ENCODE measurements at places on chromosomes 2 and 18. TPM values are rescaled to one million over a fixed set of nuclear protein-coding genes. Genes with fewer than 3 reads are reported as not detected.

Gene CHAC2
- 1.7 TPM for total RNA-seq

Gene GPR55
- total RNA-seq: 2.7 TPM

Gene COBLL1
- 79.6 TPM for total RNA-seq

Gene TMEFF2
- not detected for total RNA-seq

Gene NXPH2
- total RNA-seq: not detected

Gene HOXD1
- total RNA-seq: 1.2 TPM

Gene SULT6B1
- total RNA-seq: not detected

Gene BCL11A
- total RNA-seq: 48.4 TPM

Gene ALPP
- total RNA-seq: not detected

Gene DCDC2C
- total RNA-seq: not detected

Gene KIDINS220
- 67.8 TPM for total RNA-seq

Gene CHN1
- 9.6 TPM for total RNA-seq

Gene TBR1
- total RNA-seq: not detected

Gene SPDYA
- total RNA-seq: 5.2 TPM

Gene PLCD4
- total RNA-seq: 12.0 TPM

Gene IGFBP5
- 1,041 TPM for total RNA-seq

Gene MOGAT1
- total RNA-seq: not detected

Gene PAX8
- 1.7 TPM for total RNA-seq

Gene ZNF385B
- 11.5 TPM for total RNA-seq

Gene ZAP70
- 16.7 TPM for total RNA-seq

Gene CD8A
- 6.9 TPM for total RNA-seq

Gene RIT2
- total RNA-seq: not detected

Gene OBSL1
- total RNA-seq: 53.0 TPM

Gene IRS1
- 16.9 TPM for total RNA-seq

Gene RPRM
- 2.9 TPM for total RNA-seq

Gene SLC9A2
- not detected for total RNA-seq

Gene GKN2
- total RNA-seq: not detected

Gene PROKR1
- not detected for total RNA-seq

Gene RASGRP3
- 4.2 TPM for total RNA-seq
